ENCODE measurements at places on chromosomes 12 and 14.

DNA sequence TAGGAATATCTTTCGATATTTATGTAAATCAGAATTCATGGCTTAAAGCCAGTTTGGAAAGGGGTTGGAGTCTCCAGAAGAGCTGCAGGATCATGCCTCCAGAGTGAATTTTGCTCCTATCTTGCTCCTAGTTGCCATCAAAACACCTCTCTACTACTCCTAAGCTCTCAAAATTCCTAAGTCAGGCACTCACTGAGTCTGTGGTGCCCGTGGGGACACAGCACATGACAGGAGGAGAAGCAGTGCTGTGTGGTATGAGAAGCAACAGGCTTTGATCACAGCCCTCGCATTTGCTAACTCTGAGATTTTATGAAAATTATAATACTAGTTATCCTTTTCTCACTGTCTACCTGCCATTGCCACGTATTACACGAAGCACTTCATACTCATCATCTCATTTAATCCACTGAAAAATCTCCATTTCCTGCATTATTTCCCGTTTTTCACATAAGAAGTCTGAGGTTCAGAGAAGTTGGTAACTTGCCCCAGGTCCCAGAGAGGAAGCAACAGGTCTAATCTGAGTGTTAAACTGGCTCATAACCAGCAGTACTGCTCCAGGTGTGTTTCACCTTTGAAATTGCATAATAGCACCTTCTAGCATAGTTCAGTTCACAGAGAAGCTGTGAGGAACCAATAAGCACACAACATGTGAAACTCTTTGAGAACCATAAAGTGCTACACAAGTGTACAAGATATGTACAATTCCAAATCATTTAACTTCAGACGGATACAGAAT is 33.1 kb upstream of the SLC35F4 start:
- no peak for DNase-seq

GRCh38 chr14:76699939-76700590 is 61.2 kb upstream of the VASH1 start:
- no peak for DNase-seq

GRCh38 chr12:73226593-73226992 is 954.4 kb downstream of the TRHDE start:
- no peak for DNase-seq

DNA sequence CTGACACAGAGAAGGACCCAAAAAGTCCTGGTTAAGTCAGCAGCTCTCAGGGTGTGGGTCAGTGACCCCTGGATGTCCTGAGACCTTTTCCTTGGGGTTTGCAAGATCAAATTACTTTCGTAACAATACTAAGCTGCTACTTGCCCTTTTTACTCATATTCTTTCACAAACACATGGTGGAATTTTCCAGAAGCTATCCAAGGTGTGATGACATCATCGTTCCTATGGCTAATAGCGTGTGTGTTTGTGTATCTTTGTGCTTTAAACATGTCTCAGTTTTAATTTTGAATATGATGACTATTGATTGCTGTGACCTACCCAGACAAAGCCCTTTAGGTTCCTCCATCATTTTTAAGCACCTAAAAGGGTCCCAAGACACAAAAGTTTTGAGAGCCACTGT is 176.2 kb downstream of the PHETA1 start:
- DNase-seq = no peak

DNA sequence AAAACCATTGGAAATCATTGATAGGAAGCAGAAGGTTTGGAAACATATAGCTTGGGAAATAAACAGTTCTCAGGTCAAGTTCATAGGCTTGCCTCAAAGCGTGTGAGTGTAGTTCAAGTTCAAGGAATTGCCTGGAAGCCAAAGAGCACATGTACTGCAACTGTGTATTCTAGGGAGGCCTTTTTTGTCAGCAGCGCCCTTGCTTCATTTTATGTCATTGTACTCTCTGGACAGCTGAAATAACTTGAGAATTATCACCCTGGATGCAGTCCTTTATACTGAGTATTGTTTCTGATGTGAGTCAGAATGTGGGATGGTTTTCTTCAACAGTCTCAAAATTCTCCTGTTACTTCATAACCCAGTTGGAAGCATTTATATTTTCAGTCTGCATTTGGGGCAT is 16.0 kb upstream of the EVL start:
- DNase-seq = no peak

GRCh38 chr14:73462048-73462715 is 3.8 kb upstream of the NUMB start:
- no peak for DNase-seq

- DNase-seq = no peak
These were observed 286.6 kb downstream of the C12orf75 start for GRCh38 chr12:105616971-105617540.

- DNase-seq = no peak
These were observed 209.1 kb upstream of the DAAM1 start for GRCh38 chr14:58979325-58979724.

All from stimulated activated CD4-positive, alpha-beta T cell treated with anti-CD3 and anti-CD28 coated beads, Interleukin-1b, Interleukin-23, amount 100 ng/mL, for 1 hour (primary cell).